ENCODE measurements at places on chromosomes 3 and 15.

DNA sequence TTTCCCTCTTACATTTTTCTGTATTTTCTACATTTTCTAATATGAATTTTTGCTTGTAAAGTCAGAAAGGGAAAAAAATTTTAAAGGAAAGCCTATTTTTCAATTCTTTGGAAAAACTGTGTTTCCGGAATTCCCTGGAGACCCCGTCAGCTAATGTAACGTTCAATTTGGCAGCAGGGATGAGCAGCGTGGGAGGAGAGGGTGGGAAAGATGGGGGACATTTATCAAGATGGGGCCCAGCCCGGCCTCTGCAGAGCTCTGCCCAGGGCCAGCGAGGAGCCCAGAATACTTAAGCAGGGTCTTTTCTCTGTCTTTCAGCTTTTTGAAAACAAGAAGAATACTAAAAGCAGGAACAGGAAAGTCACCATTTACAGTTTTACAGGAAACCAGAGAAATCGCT lies 129.0 kb downstream of the LRRK1 start:
- DNase-seq = no peak

DNA sequence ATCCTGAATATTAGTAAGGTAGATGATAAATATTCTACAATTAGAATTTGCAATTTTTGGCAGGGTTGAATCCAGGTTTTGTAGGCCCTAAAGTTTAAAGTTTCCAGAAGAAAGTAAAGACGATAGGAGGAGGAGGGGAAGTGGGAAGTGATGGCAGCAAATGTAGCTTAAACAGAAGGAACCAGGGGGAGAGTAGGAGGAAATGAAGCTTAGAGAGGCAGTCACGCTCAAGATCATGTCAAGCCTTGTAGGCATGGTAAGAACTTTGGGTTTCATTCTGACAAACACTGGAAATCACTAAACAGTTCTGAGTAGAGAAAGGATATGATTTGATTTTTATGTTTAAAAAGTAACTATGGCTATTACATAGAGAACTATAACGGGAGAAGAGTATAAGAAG lies 63.9 kb downstream of the NR2E3 start:
- DNase-seq = no peak

DNA sequence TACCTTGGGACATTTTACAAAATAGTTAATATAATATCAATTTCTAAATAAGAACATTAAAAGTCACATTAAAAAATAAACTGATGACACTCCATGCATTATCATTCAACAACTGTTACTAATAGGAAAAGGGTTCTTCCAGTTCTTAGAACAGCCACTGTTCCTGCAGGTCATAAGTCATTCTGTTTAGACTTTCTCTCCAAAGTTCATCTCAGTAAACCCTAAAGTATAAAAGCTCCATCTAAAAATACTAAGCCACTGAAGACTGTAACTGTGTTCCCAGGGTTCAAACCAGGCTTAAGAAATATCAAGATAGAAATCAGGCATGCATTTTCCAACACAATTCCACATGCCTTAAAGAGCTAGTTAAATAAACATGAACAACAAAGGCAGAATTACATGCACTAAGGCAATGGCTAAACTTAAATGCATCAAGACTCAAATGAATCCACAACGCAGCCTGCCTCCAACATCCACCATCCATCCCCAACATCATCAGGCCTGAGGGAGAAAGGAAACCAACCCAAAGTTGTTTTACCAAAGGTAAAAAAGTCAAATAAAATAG lies 46.2 kb downstream of the DMXL2 start:
- DNase-seq = no peak

- no peak for DNase-seq
Measured at GRCh38 chr3:73255609-73256029, 194.2 kb downstream of the EBLN2 start.

- no peak for DNase-seq
Measured at GRCh38 chr3:122055215-122055614, at the start of gene CD86. CD86 (plus strand) TSS chr3:122055362; CDS start chr3:122055490, 128 bp downstream.

- no peak for DNase-seq
Measured at GRCh38 chr3:61008998-61009380, 242.3 kb downstream of the FHIT start.

- no peak for DNase-seq
Measured at GRCh38 chr15:56980473-56980872, 62.0 kb downstream of the TCF12 start.

- no peak for DNase-seq
Measured at GRCh38 chr3:5165698-5166097, 21.8 kb upstream of the EDEM1 start.

GRCh38 chr3:150450916-150451315 lies 42.8 kb downstream of the TSC22D2 start:
- DNase-seq = no peak

- no peak for DNase-seq
Measured at GRCh38 chr3:51968883-51969678, 1.8 kb upstream of the PCBP4 start.

DNA sequence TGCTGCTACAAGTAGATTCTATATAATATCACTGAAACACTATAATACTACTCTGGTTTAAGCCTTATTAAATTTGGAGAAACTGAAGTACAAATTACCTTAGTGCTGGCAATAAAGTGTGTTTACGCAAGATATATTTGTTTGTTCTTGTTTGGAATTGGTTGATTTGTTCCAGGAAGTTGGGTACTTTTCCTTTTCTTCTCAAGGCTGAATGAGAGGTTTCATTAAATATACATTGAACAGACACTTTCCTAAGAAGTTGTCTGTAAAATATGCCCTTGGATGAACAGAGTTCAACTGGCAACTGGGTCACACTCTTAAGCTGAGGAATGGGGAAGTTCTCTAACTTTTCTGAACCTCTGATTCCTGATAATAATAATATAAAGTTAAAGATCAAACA lies 542.1 kb upstream of the NAALADL2 start:
- DNase-seq = no peak

DNA sequence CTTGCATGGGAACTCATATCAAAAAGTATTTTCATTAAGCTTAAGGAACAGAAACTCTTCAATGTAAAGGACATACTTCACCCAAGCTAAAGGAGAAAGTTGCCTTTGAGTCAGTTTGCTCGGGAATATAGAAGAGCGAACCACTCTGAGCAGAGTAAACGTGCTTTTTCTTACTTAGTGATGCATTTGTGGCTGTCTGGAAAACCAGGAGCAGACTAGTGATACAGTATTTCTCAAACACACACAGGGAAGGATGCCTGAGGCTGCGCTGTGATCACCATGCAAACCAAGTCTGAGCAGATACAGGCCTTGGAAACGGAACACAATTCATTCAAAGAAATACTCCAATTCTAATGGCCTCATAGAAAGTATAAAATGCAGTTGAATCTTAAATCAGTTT lies 121.0 kb upstream of the CDIN1 start:
- DNase-seq = no peak

DNA sequence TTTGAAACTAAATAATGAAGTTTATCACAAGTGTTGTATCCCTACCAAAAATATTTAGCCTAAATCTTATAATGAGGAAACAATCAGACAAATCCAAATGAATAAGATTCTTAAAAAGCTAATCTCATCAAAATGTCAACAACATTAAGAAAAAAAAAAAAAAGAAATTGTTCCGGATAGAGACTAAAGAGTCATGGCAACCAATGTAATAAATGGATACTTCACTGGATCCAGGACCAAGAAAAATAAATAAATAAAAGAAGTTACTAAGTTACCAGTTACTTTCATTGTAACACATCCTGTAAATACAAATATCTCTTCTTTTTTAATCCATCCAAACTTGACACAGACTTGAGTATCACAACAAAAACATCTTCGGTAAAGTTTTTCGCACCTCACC lies 607 bp downstream of the MRPL47 start:
- no peak for DNase-seq

DNA sequence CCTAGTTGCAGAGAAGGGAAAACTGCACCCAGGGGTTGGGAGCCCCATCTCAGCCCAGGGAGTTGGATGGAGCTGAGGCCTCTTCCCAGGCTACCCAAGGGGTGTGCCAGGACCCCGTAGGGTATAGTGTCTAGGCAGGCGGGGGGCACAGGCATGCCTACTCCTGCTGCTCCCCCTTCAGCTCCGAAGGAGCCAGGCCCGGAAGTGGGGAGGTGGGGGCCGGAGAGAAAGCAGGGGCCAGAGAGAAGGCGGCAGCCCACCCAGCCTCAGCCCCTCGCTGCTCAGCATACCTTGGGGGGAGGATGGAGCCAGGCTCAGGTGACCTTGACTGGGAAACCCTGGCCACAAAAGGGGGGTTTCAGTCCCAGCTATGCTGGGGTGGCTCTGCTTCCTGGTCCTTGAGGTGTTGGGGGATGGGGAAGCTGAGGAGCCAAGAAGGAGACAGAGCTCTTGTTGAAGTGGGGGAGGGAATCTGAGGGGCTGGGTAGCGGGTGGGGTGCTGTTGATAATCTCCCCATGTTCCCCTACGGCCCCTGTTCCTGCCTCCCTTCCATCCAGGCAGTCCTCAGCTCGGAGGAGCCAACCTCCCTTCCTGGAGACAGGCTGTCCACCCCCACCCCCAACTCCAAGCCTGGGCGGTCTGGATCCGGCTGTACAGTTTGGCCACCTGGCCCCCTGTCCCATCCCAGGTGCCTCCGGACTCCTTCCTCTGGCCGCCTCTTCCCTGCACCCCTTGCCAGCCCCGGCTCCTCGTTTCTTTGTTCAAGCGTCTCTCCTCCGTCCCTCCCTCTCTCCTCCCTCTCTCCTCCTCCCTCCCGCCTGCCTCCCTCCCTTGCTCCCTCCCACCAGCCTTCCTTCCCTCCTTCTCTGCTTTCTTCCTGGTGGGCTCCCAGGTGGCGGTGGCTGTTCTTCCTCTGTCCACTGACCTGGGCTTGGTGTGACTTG lies 1.7 kb downstream of the SEMA3F start:
- no peak for DNase-seq

GRCh38 chr3:120550546-120550945 lies 45.6 kb upstream of the NDUFB4 start:
- DNase-seq = no peak

DNA sequence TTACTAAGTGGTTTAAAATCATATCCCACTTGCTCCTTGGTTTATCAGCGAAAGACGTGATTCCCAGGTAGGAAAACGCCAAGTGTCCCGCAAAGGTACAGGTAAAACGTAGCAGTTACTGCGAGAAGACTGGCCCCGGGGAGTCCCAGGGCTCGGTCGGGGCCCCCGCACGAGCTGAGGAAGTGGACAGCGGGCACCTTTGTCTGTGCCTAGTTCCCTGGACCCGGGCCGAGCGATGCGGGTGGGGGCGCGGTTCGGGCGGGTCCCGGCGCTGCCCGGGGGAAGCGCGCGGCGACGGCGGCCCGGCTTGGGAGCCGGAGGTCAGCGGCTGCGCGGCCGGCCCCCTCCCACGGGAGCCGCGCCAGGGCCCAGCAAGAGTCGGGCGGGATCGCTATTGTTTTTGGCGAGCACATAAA lies 864 bp upstream of the NEO1 start:
- DNase-seq = no peak

DNA sequence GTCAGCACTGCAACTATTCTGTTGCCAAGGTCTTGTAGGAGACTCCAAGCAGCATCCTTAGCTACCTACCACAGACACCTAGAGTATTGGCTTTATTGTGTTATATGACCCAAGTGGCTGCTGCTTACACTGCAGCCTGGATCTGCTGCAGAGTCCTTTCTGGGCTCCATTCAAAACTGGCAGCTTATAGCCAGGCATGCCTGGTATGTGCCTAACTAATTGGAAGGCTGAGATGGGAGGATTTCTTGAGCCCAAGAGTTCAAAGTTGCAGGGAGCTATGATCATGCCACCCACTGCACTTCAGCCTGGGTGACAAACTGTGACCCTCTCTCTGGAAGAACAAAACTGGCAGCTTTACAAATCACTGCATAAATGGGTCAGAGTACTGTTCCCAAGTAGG lies 8.6 kb downstream of the NDUFB4 start:
- DNase-seq = no peak

- DNase-seq = no peak
Measured at GRCh38 chr3:53806182-53807116, 39.8 kb downstream of the CHDH start.

DNA sequence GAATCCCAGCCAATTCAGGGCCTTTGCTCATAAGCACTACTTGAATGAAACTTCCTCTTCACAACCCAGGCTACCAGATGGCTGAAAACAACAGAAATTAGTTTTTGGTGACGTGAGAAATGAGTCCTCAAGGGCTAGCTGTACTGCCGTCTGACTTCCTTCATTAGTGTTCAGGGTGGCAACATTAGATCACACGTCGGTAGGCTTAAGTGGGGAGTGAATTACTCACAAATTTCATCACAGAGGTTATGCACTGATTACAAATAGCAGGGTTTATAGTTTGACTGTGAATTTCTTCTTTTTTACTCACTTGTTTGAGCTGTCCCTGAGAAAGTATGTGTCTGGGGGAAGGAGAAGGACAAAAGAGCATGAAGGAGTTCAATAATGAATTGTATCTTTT lies 397.2 kb downstream of the GAP43 start:
- DNase-seq = no peak

GRCh38 chr3:14439501-14440167 lies 37.2 kb downstream of the SLC6A6 start:
- DNase-seq = no peak

- no peak for DNase-seq
Measured at GRCh38 chr3:171349392-171349791, 110.8 kb downstream of the TNIK start.

GRCh38 chr3:26104851-26105251 lies 315.0 kb downstream of the OXSM start:
- no peak for DNase-seq

GRCh38 chr3:78721771-78722543 lies 1045.8 kb downstream of the ROBO1 start:
- DNase-seq = no peak

GRCh38 chr3:196941729-196942225 lies 551 bp downstream of the NCBP2 start:
- peak; percentile 60 for DNase-seq

GRCh38 chr3:123653221-123653682 lies 68.4 kb upstream of the HACD2 start:
- DNase-seq = no peak

DNA sequence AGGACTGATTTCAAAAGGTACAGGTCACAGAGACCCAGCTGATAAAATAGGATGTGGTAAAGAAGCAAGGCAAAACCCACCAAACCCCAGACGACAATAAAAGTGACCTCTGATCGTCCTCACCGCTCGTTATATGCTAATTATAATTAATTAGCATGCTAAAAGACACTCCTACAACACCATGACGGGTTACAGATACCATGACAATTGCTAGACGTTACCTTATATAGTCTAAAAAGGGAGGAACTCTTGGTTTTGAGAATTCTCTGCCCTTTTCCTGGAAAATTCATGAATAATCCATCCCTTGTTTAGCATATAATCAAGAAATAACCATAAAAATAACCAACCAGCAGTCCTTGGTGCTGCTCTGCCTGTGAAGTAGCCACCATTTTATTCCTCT lies 74.7 kb upstream of the MB21D2 start:
- no peak for DNase-seq

GRCh38 chr15:62439543-62440016 lies 274.5 kb upstream of the C2CD4B start:
- DNase-seq = no peak

- DNase-seq = no peak
Measured at GRCh38 chr3:24338409-24339130, 156.1 kb downstream of the THRB start.

- no peak for DNase-seq
Measured at GRCh38 chr15:39130556-39131379, 450.1 kb upstream of the THBS1 start.
